ENCODE measurements at places on chromosomes 13 and 19.

GRCh38 chr13:25912961-25913360, 138.9 kb downstream of the SHISA2 start:
- no peak for DNase-seq

- no peak for DNase-seq
Observed at GRCh38 chr13:34224877-34225276, 406.9 kb downstream of the RFC3 start.

DNA sequence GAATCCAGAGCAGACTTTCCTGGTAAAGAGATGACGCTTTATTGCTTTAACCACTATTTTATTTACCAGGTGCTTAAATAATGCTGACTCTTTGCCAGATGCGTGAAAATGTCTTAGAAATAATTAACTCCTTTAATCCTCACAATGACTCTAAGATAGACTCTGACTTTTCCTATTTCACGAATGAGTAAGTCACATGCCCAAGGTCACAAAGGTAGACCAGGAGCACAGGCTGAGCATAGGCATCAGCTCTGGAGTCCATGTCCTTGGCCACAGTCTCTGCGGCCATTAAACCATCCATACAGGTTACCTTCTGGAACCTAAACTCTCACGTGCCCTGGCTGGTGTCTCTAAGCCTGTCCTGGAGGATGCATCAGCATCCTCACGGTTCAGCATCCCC, 87.3 kb downstream of the ERCC5 start:
- DNase-seq, result no peak

DNA sequence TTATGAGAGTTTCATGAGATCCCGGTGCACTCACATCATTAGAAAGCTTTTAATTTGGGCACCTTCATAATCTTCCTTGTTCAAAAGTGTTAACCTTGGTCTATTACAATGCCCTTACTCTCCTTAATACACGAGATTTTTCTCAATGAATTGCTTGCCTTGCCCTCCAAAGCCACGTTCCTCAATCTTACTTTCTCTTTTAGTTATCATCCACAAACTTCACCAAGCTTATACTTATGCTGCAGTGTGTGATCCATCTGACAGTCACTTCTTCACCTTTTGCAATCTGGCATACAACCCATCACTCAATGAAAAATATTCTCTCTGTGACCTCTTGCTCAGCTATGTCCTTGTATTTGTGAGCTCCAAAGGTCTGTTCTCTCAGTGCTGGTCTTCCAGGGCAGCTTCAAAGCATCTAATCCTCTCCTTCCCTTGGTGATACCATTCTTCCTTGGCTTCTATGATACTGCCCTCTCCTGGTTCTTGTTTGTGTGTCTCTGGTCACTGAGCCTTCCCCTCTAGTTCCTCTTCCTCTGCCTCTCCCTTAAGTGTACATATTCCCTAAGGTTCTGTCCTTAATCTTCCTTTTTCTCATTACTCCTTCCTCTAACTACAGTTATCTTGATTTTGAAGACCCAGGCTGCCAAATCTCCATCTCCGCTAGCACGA, 202.2 kb upstream of the STARD13 start:
- no peak for DNase-seq

- DNase-seq, result no peak
Observed at GRCh38 chr19:10625762-10626138, 397 bp downstream of the SLC44A2 start.

DNA sequence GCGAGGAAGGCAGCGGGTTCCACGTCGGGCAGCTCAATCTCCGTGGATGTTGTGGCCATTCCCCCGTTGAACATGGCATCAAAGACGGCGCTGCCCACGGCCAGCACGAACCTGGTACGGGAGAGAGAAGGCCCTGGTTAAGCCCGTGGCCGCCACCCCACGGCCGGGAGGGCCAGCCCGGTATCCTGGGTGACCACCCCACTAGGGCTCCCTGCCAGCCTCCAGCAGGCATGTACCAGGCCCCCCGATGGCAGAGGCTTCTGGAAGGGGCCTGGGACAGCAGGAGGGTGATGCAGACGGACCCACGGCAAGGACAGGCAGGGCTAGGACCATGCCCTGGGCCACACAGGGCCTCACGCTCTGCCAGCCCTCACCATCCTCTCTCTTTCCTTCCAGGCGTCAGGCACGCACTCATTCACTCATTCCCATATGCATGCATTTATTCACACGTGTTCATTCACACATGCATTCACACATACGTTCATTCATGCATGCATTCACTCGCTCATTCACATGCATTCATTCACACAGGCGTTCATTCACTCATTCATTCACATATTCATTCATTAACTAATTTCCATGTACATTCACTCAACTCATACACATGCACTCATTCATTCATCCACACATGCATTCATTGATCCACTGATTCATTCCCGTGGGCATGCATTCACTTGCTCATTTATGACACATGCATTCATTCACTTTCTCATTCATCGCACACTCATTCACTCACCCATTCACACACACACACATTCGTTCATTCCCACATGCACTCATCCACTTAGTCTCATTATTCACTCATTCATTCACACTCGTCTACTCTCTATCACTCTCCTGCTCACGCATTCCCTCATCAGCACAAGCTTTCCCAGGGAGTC, 17.9 kb downstream of the BTBD2 start:
- no peak for DNase-seq

DNA sequence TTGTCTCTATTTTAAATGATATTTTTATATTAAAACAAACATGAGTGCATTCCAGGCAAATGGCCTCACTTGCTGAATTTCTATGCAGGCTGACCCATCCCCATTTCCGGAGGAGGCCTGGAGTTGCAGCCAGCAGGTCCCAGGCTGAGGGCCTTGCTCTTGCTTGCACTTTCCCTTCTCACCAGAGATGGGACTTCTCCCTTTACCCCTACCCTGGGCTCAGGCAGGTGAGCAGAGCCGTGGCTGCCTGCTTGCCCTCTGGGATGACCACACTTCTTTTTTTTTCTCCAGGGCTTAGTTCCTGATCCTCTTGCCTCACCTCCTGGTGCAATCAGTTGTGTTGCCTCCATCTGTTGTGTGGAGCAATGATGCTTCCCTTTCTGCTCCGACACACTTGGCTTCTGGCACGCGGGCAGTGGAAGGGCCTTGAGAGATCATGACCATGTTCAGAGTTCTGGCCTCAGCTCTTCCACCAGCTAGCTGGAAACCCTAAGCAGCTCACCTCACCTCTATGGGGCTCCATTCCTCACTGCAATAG, 11.1 kb upstream of the OLFM4 start:
- no peak for DNase-seq

- DNase-seq, result no peak
Observed at GRCh38 chr13:93559718-93560117, 333.1 kb downstream of the GPC6 start.

Data from CD4-positive, alpha-beta memory T cell (primary cell).